Neural crest cell (in vitro differentiated cells): ENCODE measurements at places on chromosomes 4 and X.

DNA sequence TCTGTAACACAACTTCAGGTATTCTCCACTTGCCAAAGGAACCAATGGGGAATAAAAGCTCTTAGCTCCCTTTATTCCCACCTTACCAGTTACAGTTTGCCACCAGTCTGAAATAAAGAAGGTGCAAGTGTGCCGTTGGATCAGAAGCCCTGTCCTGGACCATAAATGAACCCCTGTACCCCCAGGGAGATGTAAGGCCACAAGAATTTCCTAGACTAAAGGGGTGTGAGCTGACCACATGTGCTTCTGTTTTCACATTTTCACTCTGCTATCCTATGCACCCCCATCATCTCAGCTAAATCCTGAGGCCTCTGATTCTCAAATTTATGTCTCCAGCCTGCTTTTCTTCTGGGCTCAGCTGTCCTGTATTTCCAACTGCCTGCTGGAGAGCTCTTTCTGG, 221.2 kb downstream of the SPRY1 start:
- no peak for DNase-seq

DNA sequence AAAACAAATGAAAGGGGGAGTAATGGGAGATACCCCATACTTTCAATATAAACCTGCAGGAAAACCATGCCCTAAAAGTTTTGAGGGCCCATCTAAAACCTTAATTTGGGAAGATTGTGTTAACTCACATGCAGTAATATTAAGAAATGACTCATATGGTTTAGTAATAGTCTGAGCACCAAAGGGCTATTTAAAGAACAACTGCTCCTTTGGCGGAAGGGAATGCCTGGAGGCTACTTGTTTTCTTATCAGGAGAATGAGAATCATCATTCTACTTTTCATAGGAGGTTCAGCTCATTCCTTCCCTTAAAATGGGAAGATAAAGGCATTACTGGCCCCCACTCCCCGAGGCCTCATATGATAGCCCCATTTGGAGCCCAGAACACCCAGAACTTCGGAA, 47.6 kb downstream of the SPIN3 start:
- no peak for DNase-seq

DNA sequence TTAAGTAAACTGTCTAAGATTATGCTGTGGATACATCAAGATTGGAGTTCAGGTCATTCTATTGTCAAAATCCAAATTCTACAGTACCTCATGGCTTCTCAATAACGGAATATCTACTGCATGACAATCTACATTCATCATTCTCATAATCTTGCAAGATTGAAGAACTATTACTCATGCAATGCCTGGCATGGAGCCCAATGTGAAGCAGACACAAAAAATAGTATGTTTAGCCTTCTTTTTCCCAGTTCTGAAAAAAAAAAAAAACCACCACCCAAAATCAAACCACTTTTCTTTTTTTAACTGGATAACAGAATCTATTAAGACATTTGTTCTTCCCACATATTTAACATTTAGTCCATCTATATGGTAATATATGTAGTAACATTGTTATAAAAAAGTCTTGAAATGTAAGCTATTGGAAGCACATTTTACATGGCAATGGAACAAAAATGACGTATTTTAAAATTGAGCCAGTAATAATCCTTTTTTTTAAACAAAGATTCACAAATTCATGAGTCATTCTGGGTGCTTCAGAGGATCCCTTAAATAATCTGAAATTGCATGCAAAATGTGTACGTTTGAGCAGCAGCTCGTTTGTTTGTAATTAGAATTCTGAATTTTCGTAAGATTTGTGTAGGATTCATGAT, 232.2 kb upstream of the FMR1 start:
- no peak for DNase-seq

GRCh38 chr4:95548738-95549245, at the start of gene UNC5C:
TSS of gene UNC5C (minus strand) at chr4:95548973.
- DNase-seq = peak; percentile 44

GRCh38 chr4:154838155-154838554, 57.1 kb downstream of the RBM46 start:
- no peak for DNase-seq

DNA sequence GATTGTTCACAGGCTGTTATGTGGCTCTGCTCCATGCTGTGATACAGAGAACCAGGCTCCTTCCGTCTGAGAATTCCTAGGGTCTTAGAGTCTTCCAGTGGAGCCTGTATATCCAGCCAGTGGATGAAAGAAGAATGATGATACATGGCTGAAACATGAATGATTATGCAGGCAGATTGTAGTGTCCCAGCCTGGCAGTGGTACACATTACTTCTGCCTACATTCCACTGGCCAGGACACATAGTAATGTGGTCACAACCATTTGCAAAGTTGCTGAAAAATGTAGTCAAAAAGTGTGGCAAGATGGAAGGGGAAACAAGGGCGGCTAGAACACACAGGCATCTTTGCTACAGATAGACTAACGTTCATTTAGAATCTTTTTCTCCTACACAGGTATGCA, 4.5 kb upstream of the GBA3 start:
- no peak for DNase-seq

DNA sequence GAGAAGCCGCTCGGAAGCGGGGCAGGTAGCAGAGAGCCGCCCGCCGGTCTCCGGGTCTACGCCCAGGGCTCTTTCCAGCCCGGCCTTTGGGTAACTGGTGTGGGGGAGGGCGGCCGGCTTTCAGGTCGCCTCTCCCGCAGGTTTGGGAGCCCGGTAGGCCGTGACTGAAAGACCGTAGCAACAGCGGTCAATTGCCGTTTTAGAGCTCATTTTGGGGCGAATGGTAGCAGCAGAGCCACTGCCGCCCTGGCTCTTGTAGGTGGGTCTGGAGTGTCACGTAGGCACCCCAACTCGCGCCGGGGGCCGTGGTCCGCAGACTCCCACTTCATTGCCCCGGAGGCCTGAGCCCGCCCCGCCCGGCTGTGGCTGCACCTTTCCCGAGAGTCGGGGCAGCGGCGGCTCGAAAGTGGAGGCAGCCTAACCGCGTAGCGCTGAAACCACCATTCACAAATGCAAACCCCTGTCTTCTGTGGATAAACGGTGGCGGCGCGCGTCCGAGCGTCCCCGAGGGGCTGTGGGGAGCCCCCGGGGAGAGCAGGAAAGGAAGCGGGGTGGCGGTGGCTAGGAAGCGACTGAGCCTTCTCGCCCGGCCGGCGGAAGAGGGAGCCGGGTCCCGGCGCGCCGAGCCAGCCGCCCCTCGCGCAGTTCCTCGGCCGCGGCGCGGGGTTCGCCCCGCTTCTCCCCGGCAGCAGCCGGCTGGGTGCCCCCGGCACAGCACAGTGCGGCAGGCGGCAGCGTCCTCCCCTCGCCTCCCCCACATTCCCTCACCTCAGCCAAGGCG, 2185.1 kb upstream of the TENM3 start:
- peak; percentile 18 for DNase-seq

- no peak for DNase-seq
These were observed 9.4 kb downstream of the ANKRD50 start for GRCh38 chr4:124703154-124703553.

GRCh38 chrX:119398974-119399771, at the start of gene SLC25A43:
TSS of gene SLC25A43 (plus strand) at chrX:119399336. CDS start at chrX:119399404, 68 bp downstream.
- DNase-seq = peak; percentile 6

GRCh38 chrX:43716696-43717095, 60.6 kb downstream of the MAOA start:
- no peak for DNase-seq

GRCh38 chrX:39678914-39679313, 418.8 kb downstream of the BCOR start:
- no peak for DNase-seq

GRCh38 chr4:156598138-156598681, 373.4 kb downstream of the PDGFC start:
- DNase-seq = no peak

DNA sequence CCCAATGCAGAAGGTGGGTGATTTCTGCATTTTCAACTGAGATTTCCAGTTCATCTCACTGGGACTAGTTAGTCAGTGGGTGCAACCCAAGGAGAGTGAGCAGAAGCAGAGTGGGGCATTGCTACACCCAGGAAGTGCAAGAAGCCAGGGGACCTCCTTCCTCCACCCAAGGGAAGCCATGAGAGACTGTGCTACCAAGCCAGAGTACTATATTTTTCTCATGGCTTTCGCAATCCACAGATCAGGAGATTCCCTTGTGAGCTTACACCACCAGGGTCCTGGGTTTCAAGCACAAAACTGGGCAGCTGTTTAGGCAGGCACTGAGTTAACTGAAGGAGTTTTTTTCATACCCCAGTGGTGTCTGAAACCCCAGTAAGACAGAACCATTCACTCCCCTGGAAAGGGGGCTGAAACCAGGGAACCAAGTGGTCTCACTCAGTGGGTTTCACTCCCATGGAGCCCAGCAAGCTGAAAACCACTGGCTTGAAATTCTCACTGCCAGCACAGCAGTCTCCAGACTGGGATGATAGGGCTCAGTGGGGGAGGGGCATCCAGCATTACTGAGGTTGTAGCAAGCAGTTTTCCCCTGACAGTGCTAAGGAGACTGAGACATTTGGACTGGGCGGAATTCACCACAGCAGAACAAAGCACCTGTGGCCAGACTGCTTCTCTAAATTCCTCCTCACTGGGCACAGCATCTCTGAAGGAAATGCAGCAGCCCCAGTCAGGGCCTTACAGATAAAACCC, 903.4 kb downstream of the TECRL start:
- DNase-seq = no peak

GRCh38 chr4:126800575-126801141, 832.1 kb upstream of the INTU start:
- no peak for DNase-seq
